ENCODE measurements at places on chromosomes 4 and X. TPM values are rescaled to one million over a fixed set of nuclear protein-coding genes. Genes with fewer than 3 reads are reported as not detected.

Gene SHISA3
- total RNA-seq, result 0.13 TPM

Gene TMEM47
- 5.4 TPM for total RNA-seq

Gene MAGEA4
- total RNA-seq, result not detected

Gene KLHL4
- total RNA-seq, result 157 TPM

Gene TMEM128
- 15.0 TPM for total RNA-seq

Gene SLC10A3
- total RNA-seq, result 8.1 TPM

Gene GPR50
- total RNA-seq, result not detected

Gene MGARP
- under 0.01 TPM for total RNA-seq

Gene FDCSP
- total RNA-seq, result not detected

Gene TEX11
- total RNA-seq, result not detected

Gene ABCG2
- 13.6 TPM for total RNA-seq

Gene TLL1
- total RNA-seq, result 31.0 TPM

Gene FANCB
- total RNA-seq, result 1.8 TPM

Gene ANXA3
- total RNA-seq, result 36.1 TPM

GRCh38 chr4:127995776-127996175, 30.6 kb downstream of the ABHD18 start:
- DNase-seq, result no peak

DNA sequence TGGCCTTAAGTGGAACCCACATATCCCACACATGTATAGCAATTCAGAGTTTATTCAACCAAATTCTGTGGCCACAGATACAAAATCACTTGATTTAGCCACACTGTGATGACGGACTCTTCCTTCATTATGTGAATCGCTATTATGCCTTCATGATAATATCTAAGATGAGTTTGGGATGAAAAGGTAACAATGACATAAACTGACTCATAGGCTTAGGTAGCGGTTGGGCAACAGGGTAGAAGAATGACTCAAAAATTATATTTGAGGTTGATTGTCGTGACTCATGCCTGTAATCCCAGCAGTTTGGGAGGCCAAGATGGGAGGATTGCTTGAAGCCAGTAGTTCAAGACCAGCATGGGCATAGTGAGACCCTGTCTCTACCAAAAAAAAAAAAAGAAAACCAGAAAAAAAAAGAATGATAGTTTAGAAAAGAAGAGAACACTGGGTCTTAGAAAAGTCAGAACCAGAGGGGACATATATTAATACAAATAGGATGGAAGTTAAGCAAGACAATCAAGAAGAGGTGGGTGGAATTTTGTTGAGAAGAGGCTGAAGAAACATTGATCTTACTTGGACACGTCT, 70.4 kb upstream of the USP9X start:
- DNase-seq, result no peak

- DNase-seq, result no peak
These were observed 3.9 kb upstream of the PDE6B start for GRCh38 chr4:621296-622070.

DNA sequence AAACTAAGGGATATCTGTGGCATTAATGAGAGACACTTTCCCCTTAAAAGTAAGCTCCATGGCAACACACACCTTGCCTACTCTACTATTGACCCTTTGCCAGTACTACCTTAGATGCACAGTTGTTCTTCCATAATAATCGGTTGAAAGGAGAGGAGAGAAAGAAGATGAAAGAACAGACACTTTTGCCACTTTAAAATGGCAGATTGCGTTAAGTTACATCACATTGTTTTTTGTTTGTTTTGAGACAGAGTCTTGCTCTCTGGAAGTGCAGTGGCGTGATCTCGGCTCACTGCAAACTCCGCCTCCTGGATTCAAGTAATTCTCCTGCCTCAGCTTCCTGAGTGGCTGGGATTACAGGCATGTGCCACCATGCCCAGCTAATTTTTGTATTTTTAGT, 239.8 kb downstream of the SCFD2 start:
- no peak for DNase-seq

DNA sequence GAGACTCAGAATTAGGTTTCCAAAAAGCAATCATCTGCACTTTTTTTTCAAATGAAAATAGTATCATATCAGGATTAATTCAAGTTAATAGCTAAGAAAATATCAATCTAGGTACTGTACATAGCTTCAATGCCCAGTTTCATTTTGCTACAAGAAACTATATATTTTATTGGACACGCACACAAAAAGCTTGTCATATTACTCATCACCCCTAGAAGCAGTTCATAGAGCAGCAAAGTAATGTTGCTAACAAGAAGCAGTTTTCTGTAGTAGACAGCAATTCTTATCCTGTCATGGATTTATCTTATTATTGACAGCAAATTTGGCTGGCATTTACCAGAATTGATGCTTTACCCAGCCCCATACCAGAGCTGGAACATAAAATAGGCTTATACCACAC, 52.3 kb upstream of the LSM6 start:
- DNase-seq, result no peak

- peak; percentile 32 for DNase-seq
These were observed 28.1 kb downstream of the MCUB start for GRCh38 chr4:109588176-109588575.

DNA sequence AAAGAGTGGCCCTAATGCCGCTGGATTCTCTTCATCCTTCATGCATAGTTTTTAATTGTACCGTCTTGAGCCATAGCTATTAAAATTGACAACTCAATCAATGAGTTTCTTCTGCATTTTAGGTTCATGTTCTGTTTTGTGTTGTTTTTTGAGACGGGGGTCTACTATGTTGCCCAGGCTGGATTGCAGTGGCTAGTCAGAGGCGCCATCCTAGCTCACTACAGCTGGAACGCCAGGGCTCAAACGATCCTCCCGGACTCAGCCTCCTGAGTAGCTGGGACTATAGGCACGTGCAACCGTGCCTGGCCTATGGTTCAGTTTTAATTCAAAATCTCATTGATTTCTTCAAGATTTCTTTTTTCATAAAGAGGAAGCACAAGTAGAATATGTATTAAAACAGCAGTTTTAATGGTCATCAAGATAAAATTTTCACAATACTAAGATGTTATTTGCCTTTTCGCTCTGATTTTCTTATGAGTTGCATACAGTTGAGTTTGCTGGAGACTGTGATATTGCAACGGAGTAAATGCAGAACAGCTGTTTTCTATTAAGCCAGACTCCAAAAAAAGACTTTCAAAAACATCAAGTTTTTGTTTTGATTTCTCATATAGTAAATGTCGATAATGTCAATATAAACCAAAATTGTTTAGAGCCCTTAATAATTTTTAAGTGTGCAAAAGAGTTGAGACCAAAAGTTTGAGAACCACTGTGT, 1.1 kb upstream of the STX18 start:
- DNase-seq, result no peak

DNA sequence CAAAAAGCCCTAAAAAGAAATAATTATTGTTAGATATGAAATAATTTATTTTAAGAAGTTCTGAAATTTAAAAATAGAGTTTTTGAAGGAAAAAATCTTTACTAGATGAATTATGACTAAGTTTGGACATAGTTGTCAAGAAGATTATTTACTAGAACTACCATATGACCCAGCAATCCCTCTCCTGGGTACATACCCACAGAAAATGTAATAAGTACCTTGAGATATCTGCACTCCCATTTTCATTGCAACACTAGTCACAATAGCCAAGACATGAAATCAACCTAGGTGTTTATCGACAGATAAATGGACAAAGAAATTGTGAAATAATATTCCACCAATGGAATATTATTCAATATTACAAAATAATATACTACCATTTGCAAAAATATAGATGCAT, 109.9 kb downstream of the PDHA2 start:
- DNase-seq, result no peak

- no peak for DNase-seq
These were observed 59.3 kb downstream of the PSAPL1 start for GRCh38 chr4:7375427-7375826.

- DNase-seq, result no peak
These were observed 119.9 kb upstream of the HS3ST1 start for GRCh38 chr4:11548597-11549082.

- no peak for DNase-seq
These were observed 49.1 kb downstream of the RASGEF1B start for GRCh38 chr4:81422595-81422994.

GRCh38 chrX:39499996-39500395, 597.8 kb downstream of the BCOR start:
- no peak for DNase-seq

DNA sequence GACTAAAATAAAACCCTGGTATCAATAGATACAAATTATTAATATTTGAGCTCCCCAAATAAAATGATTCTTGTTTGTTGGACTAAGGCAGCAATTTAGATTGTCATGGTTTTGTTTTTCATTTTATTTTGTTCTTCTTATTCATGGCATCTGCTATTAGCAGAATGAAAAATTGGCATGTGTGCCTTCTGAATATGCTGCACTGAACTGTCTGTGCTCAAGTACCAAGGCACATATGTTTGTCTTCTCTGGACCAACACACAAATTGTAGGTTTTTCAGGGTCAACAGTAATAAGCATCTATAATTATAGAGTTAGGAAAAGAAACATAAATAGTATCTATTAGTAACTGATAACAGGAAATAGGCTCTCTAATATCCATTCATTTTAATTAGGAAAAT, 121.1 kb downstream of the BANK1 start:
- DNase-seq, result no peak

- DNase-seq, result no peak
These were observed 103.2 kb downstream of the VCX2 start for GRCh38 chrX:8067754-8068462.

DNA sequence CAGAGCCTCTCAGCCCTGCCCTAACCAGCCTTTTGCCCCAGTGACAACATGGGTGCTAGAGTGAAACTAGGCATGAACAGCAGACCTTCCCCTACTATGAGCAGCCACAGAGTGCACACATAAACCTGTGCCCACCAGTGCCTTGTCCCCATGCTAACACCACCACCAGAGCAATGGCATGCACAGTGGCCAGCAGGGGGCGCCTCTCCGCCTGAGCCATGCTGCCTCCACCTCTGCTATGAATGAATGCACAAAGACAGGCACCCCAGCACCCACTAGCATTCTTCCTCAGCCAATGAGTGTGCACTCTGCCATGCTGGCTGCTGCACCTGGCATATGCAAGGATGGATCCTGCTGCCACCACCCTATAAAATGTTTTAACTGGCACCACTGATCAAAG, 286.9 kb upstream of the FGF16 start:
- no peak for DNase-seq

DNA sequence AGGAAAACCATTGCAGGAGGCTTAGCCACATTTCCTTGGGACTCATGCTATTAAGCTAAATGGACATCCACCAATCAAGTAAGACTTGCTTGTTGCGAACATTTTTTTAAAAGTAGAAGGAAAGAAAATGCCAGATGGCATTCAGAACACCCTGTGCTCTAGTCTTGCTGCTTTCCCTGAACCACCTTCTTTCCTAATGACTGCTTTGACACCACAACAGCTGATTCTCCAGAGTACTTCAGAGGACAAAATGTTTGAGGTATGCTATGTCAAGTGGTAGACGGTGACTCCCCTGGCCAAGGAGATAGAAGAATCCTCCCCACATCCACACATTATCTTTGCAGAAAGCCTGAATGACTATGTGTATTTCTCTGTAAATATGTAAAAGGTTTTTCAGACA, 65.4 kb downstream of the ANK2 start:
- DNase-seq, result no peak

DNA sequence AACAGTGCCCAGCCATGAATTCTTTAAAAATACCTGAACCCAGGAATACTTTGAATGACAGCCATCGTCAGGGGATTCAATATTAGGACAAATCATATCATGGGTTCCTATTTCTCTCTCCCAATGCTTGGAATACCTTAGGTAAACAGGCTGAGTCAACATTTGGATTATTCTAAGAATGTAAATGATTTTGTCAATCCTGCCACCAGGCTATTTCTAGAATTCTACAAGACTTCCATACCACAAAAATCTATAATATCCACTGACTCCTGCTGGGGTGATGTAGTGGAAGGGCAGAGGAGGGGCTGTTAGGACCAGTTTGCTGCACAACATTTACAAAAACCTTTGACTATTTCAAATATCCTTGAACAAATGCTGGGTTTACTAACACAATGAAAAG, 65.2 kb downstream of the IGFBP7 start:
- DNase-seq, result no peak

GRCh38 chrX:53795576-53795975, 109.1 kb upstream of the HUWE1 start:
- DNase-seq, result no peak

DNA sequence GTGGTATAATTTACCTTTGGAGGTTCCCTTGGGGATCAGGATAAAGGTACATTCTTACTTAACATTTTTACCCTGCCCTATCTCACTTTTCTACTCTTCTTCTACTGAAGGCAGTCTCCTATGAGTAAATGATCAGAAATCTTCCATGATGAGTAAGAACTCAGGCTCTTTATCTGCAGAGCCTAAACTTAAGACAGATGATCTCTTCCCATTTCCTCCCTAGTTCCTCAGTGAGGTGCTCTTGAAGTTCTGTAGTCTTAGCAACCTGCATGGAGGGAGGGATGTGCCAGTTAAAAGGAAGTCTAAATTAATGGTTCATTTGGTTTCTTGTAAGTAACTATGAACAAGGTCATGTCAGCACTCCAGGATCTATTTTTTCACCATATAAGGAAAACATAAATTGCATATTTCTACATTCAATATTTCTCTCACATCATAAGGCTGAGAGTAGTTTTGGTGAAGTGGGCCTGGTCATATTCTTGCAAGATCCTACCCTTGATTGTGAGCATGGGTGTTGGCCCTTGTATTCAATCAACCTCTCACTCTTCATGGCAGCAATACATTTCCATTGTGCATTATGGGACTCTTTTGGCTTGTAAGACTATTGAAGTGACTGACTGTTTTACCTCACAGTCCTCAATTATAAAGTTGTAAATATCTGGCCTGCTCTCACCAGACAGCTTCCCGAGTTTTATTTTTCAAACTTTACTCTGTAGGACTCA, 295.5 kb downstream of the SLC7A11 start:
- no peak for DNase-seq
